Heart left ventricle (tissue), 16 donors: ENCODE measurements at places on chromosomes 13 and 19. TPM values are rescaled to one million over a fixed set of nuclear protein-coding genes. Genes with fewer than 3 reads are reported as not detected.

SYDE1 gene
- total RNA-seq: 19.1 TPM

GRCh38 chr13:77310579-77311279, 16.2 kb downstream of the MYCBP2 start:
- H3K27me3 ChIP-seq: no peaks in the 10 kb centered on the region
- DNase-seq: no peak
- H3K4me1 ChIP-seq: peaks cover 90% of the 10 kb centered on the region
- no peak overlapping the region for H3K27ac ChIP-seq

GRCh38 chr19:35555301-35556005, 8.0 kb downstream of the ATP4A start:
- H3K27ac ChIP-seq: no peak overlapping the region
- peaks cover 4% of the 10 kb centered on the region for H3K4me1 ChIP-seq
- H3K36me3 ChIP-seq: no peaks in the 10 kb centered on the region
- no peak for DNase-seq

DNA sequence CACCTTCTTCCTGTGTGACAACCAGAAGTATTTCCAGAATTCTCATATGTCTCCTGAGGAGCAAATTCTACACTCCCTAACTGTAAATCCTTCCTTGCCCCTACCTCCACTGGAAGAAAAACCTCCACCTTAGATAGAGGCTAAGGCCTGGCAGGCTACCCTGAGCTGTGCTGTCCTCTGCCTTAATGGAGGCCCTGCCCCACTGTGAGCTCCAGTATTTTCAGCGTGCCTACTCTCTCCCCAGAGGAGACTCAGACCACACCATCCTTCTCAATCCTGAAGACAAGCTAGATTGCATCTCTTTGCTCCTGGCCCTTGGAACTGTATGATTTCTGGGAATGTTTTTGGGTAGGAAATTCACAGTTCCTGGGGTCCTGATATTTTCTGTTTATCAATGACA, 110.0 kb upstream of the OBI1 start:
- H3K27ac ChIP-seq: no peak overlapping the region
- H3K36me3 ChIP-seq: no peaks in the 10 kb centered on the region
- H3K4me3 ChIP-seq: no peak overlapping the region
- H3K4me1 ChIP-seq: no peaks in the 10 kb centered on the region

MEF2B gene
- total RNA-seq: 0.23 TPM

SCEL gene
- total RNA-seq: not detected

GRCh38 chr13:59734393-59734792, 429.3 kb downstream of the DIAPH3 start:
- no peak for DNase-seq
- no peak overlapping the region for H3K4me3 ChIP-seq
- no peaks in the 10 kb centered on the region for H3K36me3 ChIP-seq
- no peaks in the 10 kb centered on the region for H3K27me3 ChIP-seq

DNA sequence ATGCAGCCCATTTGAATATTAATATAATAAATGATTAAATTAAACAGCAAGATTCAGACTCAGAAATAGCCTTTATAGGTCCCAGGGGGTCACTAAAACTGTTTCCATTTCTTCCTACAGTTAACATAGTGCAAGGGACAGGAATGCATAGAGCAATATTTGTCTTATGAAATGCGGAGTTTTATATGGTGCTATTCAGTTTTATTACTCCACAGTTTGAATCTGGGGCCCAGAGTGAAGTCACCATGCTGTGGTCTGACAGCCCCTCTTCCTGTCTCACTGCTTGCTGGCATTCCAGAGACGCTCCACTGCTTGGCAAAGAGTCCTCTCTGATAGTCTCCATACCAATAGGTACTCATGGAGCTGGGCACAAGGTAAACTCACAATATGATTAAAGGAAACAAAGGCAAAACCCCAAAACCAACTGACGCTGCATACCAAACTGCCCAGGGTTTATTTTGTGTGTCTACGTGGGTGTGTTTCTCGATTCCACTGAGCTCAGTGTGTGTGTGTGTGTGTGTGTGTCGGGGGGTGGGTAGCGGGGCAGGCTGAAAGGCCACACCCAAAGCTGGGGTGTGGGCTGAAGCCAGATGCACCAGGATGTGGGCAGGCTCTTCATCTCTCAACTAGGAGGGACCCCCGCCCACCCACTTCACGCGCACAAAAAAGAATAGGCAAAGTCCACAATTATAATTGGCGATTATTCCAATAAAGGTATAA, 277.9 kb downstream of the TSHZ3 start:
- H3K4me3 ChIP-seq: no peak overlapping the region
- no peak overlapping the region for H3K27ac ChIP-seq
- H3K27me3 ChIP-seq: peaks cover 19% of the 10 kb centered on the region
- no peak for DNase-seq
- no peaks in the 10 kb centered on the region for H3K36me3 ChIP-seq
- no peaks in the 10 kb centered on the region for H3K4me1 ChIP-seq

KBTBD7 gene
- 7.2 TPM for total RNA-seq

- H3K27me3 ChIP-seq: no peaks in the 10 kb centered on the region
- H3K4me3 ChIP-seq: no peak overlapping the region
- no peak overlapping the region for H3K27ac ChIP-seq
- H3K36me3 ChIP-seq: no peaks in the 10 kb centered on the region
Measured at GRCh38 chr13:112972867-112973576, 4.0 kb downstream of the MCF2L start.

TRPC4 gene
- total RNA-seq: 2.5 TPM

ZSCAN4 gene
- not detected for total RNA-seq

GRCh38 chr19:19110410-19111135, 27.7 kb downstream of the TMEM161A start:
- no peak for DNase-seq
- H3K27ac ChIP-seq: no peak overlapping the region
- H3K4me3 ChIP-seq: no peak overlapping the region
- H3K27me3 ChIP-seq: no peaks in the 10 kb centered on the region
- peaks cover 8% of the 10 kb centered on the region for H3K4me1 ChIP-seq

GRCh38 chr13:48775804-48776203, 122.1 kb downstream of the CYSLTR2 start:
- H3K4me3 ChIP-seq: no peak overlapping the region
- no peaks in the 10 kb centered on the region for H3K36me3 ChIP-seq

DNA sequence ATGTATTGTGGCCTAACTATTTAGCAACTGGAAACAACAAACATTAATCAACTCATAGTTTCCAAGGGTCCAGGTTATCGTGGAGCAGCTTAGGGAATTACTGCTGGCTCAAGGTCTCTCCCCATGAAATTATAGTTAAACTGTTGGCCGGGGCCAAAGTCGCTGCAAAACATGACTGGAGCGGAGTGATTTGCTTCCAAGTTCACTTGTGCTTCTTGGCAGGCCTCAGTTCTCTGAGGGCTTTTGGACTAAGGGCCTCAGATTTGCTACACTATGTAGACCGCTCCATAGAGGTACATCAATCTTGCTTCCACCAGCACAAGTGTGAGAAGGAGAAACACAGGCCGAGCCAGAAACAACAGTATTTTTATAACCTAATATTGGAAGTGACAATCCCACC, 9.4 kb upstream of the KBTBD7 start:
- DNase-seq: no peak
- no peaks in the 10 kb centered on the region for H3K27me3 ChIP-seq
- H3K4me1 ChIP-seq: no peaks in the 10 kb centered on the region
- no peak overlapping the region for H3K4me3 ChIP-seq
